Thoracic aorta (tissue), 2 donors: ENCODE measurements at places on chromosomes 13 and 19. TPM values are rescaled to one million over a fixed set of nuclear protein-coding genes. Genes with fewer than 3 reads are reported as not detected.

DNA sequence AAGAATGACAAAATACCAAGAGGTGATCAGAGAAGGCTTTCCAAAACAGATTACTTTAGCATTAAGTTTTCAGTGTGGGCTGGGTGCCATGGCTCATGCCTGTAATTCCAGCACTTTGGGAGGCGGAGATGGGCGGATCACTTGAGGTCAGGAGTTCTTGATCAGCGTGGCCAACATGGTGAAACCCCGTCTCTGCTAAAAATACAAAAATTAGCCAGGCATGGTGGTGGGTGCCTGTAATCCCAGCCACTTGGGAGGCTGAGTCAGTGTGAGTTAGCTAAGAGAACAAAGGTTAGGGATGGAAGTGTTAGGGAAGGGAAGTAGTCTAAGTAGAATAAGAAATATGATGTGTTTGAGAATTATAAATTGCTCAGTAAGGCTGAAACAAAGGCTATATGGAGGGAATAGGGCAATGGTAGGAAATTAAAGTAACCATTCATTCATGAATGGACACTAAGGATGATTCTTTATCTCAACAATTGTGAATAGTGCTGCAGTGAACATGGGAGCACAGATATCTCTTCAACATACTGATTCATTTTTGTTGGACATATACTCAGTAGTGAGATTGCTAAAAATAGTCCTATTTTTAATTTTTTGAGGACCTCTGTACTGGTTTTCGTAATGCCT is 3.9 kb upstream of the RCBTB2 start:
- peaks cover 3% of the 10 kb centered on the region for H3K4me1 ChIP-seq
- no peaks in the 10 kb centered on the region for H3K36me3 ChIP-seq
- no peaks in the 10 kb centered on the region for H3K27me3 ChIP-seq
- no peak overlapping the region for H3K4me3 ChIP-seq
- no peak for DNase-seq
- H3K27ac ChIP-seq: no peak overlapping the region

GRCh38 chr13:41462427-41462826 is 5.1 kb downstream of the RGCC start:
- H3K4me1 ChIP-seq: peaks cover 69% of the 10 kb centered on the region
- H3K36me3 ChIP-seq: no peaks in the 10 kb centered on the region
- H3K27me3 ChIP-seq: no peaks in the 10 kb centered on the region
- DNase-seq: no peak
- no peak overlapping the region for H3K27ac ChIP-seq

- H3K27ac ChIP-seq: peak overlapping the region; percentile 91
- H3K27me3 ChIP-seq: no peaks in the 10 kb centered on the region
- peak overlapping the region; percentile 87 for H3K4me3 ChIP-seq
- H3K36me3 ChIP-seq: no peaks in the 10 kb centered on the region
Measured at GRCh38 chr19:11887234-11887610, 360 bp upstream of the ZNF69 start.

- no peaks in the 10 kb centered on the region for H3K36me3 ChIP-seq
- no peak for DNase-seq
- no peaks in the 10 kb centered on the region for H3K27me3 ChIP-seq
- H3K4me3 ChIP-seq: no peak overlapping the region
- H3K27ac ChIP-seq: no peak overlapping the region
- no peaks in the 10 kb centered on the region for H3K4me1 ChIP-seq
Measured at GRCh38 chr19:20320191-20320590, 153.2 kb downstream of the ZNF486 start.

GRCh38 chr19:16594681-16595091 is 22.5 kb upstream of the SLC35E1 start:
- DNase-seq: no peak
- H3K27ac ChIP-seq: no peak overlapping the region
- no peak overlapping the region for H3K4me3 ChIP-seq
- no peaks in the 10 kb centered on the region for H3K27me3 ChIP-seq
- H3K36me3 ChIP-seq: no peaks in the 10 kb centered on the region

- no peak overlapping the region for H3K27ac ChIP-seq
- no peak for DNase-seq
- H3K36me3 ChIP-seq: no peaks in the 10 kb centered on the region
- H3K4me1 ChIP-seq: no peaks in the 10 kb centered on the region
- H3K27me3 ChIP-seq: no peaks in the 10 kb centered on the region
Measured at GRCh38 chr19:16930753-16931152, 42.0 kb downstream of the F2RL3 start.

DNA sequence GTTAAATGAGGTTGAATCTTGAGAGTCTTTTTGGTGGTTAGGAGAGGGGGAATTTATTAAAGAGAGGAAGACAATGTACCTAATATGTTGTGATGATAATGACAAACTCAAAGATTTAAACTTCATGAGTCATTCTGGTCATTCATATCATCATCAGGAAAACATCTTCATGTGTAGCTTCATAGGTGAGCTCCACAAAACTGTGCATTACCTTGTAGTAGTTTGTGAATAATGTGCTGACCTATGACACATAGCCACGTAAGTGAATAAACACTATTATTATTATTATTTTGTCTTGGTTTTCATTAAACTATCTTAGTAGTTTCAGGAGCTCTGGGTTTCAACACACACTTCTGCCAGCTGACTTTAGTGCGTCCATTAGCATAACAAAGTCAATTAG is 997 bp upstream of the GPC6 start:
- no peaks in the 10 kb centered on the region for H3K27me3 ChIP-seq
- peak overlapping the region; percentile 81 for H3K4me3 ChIP-seq
- DNase-seq: no peak
- no peak overlapping the region for H3K27ac ChIP-seq

- H3K27me3 ChIP-seq: no peaks in the 10 kb centered on the region
- peak; percentile 25 for DNase-seq
- H3K4me1 ChIP-seq: peaks cover 9% of the 10 kb centered on the region
- no peak overlapping the region for H3K27ac ChIP-seq
- no peaks in the 10 kb centered on the region for H3K36me3 ChIP-seq
- no peak overlapping the region for H3K4me3 ChIP-seq
Measured at GRCh38 chr19:4139614-4140236, 13.7 kb upstream of the CREB3L3 start.

- H3K27me3 ChIP-seq: no peaks in the 10 kb centered on the region
- H3K4me3 ChIP-seq: no peak overlapping the region
- H3K36me3 ChIP-seq: no peaks in the 10 kb centered on the region
- no peak for DNase-seq
- no peak overlapping the region for H3K27ac ChIP-seq
Measured at GRCh38 chr19:28436320-28436719, 776.6 kb downstream of the UQCRFS1 start.

GRCh38 chr13:45068036-45069001 is 52.0 kb upstream of the GTF2F2 start:
- DNase-seq: no peak
- no peaks in the 10 kb centered on the region for H3K27me3 ChIP-seq
- H3K4me3 ChIP-seq: no peak overlapping the region
- H3K4me1 ChIP-seq: no peaks in the 10 kb centered on the region
- no peaks in the 10 kb centered on the region for H3K36me3 ChIP-seq

DNA sequence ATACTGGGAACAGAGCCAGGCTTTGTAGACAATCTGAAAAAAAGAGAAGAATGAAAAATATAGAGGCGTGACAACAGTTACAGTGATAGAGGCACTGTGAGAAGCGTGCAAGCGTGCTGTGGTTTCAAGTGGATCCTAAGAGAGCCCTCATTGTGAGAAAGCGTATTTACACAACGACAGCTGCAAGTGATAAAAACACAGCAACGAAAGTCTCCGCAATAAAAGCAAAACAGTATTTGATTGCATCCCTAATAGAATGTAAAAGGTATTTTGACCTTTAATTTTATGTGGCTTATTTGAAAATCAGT is 642.7 kb upstream of the ARGLU1 start:
- no peaks in the 10 kb centered on the region for H3K27me3 ChIP-seq
- DNase-seq: no peak
- peaks cover 5% of the 10 kb centered on the region for H3K4me1 ChIP-seq
- no peaks in the 10 kb centered on the region for H3K36me3 ChIP-seq
- H3K27ac ChIP-seq: no peak overlapping the region
- H3K4me3 ChIP-seq: peak overlapping the region; percentile 27

GRCh38 chr13:26864576-26864975 is 104.0 kb upstream of the GPR12 start:
- no peak for DNase-seq
- no peaks in the 10 kb centered on the region for H3K4me1 ChIP-seq
- no peak overlapping the region for H3K27ac ChIP-seq
- no peaks in the 10 kb centered on the region for H3K27me3 ChIP-seq
- H3K4me3 ChIP-seq: no peak overlapping the region
- H3K36me3 ChIP-seq: no peaks in the 10 kb centered on the region

DNA sequence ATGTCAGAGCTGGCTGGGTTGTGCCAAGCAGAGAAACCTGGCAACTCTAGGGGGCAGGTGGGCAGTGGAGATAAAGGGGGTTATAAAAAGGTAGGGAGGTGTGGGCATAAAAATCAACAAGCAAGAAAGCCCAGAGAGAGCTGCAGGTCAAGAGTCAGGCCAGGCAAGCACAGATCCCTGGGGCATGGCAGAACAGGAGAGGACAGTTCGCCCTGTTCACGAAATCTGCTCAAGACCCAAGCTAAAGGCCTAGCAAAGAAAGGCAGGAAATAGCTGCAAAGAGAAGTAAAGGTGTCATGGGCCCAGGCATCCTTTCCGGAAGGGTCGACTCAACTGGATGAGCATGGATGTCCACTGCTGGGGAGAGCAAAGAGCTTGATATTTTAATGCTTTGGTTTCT is 3.4 kb downstream of the MBNL2 start:
- H3K4me3 ChIP-seq: peak overlapping the region; percentile 78
- no peak for DNase-seq
- H3K4me1 ChIP-seq: peaks cover 53% of the 10 kb centered on the region
- H3K27ac ChIP-seq: peak overlapping the region; percentile 91

GRCh38 chr13:48585456-48585840 is 52.6 kb upstream of the RCBTB2 start:
- no peaks in the 10 kb centered on the region for H3K27me3 ChIP-seq
- H3K4me3 ChIP-seq: no peak overlapping the region
- no peak overlapping the region for H3K27ac ChIP-seq
- no peak for DNase-seq
- H3K4me1 ChIP-seq: peaks cover 20% of the 10 kb centered on the region
- no peaks in the 10 kb centered on the region for H3K36me3 ChIP-seq

DNA sequence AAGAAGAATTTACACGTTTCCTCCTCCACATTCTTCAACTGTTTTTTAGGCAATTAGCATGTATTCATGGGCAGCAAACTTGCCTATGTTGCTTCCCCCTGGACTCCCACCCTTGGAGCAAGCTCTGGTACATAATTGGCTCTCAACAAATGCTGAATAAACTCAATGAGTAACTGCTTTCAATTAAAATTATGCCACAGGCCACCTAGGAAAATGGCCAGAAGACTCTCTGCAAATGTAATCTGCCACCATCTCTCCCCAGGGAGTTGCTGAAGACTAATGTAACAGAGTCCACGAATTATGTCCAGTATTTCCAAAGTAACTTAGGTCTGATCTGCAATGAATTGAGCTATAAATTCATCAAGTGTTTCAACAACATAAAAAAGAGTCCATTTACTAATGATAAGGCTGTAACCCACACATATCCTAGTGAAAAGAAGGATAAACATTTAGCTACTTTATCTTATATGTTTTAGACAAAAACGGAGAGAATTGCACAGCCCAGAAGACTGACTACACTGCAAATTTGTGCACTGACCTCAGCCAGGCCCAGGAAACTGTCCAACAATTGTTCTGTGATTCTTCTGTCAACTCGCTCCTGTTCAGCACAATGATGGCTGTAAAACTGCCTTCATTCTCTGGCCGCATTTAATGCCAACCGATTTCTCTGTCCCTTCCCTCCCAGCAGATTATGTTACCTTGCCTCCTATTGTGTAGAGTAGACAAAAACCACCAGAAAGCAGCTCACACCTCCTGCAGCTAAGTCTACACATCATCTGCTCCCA is 808.6 kb upstream of the ARGLU1 start:
- no peak overlapping the region for H3K27ac ChIP-seq
- H3K27me3 ChIP-seq: no peaks in the 10 kb centered on the region
- DNase-seq: no peak

DNA sequence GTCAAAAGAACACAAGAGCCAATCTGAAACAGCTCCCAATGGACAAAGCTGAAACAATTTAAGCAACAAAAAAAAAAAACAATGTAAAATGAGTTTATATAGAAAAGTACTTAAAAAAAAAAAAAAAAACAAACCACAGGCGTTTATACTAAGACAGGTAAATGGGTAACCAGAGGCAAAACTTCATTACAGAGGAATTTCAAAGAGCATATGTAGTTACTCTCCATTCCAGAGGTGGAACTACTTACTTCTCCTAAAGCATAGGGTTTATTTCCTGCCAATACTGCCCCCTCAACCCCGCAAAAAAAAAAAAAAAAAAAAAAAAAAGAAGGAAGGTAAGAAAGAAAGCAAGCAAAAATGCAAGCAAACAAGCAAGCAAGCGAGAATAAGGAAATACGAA is 132.9 kb downstream of the LIG4 start:
- H3K4me3 ChIP-seq: no peak overlapping the region
- H3K27me3 ChIP-seq: no peaks in the 10 kb centered on the region
- no peaks in the 10 kb centered on the region for H3K4me1 ChIP-seq
- DNase-seq: no peak

DNA sequence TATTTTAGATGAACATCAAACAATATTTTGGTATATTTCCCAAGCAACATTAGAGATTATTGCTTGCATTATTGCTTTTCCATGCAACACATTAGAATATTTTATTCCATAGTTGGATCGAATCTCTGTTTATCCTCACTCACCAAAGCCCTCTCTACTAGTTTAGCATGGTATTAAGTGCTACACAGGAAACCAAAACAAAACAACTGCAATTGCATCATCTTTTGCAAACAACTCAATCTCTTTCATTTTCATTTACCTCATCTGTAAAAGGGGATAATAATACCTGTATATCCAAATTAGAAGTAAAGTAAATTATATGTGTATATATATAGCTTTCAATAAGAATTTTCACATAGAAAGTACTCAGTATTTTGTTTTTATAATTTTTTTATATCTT is 147.8 kb upstream of the PCDH9 start:
- no peak overlapping the region for H3K27ac ChIP-seq
- no peak overlapping the region for H3K4me3 ChIP-seq
- H3K27me3 ChIP-seq: no peaks in the 10 kb centered on the region
- no peak for DNase-seq
- no peaks in the 10 kb centered on the region for H3K4me1 ChIP-seq
- H3K36me3 ChIP-seq: no peaks in the 10 kb centered on the region

Gene ZNF85
- total RNA-seq: 10.2 TPM

Gene IGSF23
- total RNA-seq: not detected

Gene SMAD9
- total RNA-seq: 36.6 TPM

Gene ACP5
- total RNA-seq: 1.6 TPM

Gene ZNF415
- total RNA-seq: 7.1 TPM
